ENCODE measurements at places on chromosomes 4 and X. TPM values are rescaled to one million over a fixed set of nuclear protein-coding genes. Genes with fewer than 3 reads are reported as not detected.

The ARHGEF6 gene
- 7.6 TPM for total RNA-seq

The NLGN3 gene
- not detected for total RNA-seq

The NHSL2 gene
- total RNA-seq: 2.3 TPM

The DGKK gene
- total RNA-seq: 0.11 TPM

The PASD1 gene
- 0.17 TPM for total RNA-seq
